ENCODE measurements at places on chromosomes 5 and 9.

GRCh38 chr9:129138476-129139232, 27.4 kb downstream of the PTPA start:
- no peak for DNase-seq

DNA sequence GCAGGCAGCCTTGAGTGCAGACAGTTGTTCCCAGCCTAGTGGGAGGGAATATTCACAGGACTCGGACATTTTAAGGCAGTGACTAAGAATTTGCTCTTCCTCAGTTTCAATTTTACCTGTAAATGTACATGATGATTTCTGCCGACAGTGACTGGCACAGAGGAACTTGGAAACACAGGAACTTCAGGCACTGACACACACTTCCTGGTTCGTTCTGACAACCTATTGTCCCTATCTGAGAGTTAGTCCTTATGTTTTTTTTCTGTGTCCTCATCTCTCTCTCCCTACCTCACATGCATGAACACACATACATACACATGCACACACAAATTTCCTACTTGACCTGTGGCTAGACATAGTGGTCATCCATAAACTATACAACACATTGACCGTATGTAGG, 89.4 kb upstream of the CD180 start:
- DNase-seq, result no peak

DNA sequence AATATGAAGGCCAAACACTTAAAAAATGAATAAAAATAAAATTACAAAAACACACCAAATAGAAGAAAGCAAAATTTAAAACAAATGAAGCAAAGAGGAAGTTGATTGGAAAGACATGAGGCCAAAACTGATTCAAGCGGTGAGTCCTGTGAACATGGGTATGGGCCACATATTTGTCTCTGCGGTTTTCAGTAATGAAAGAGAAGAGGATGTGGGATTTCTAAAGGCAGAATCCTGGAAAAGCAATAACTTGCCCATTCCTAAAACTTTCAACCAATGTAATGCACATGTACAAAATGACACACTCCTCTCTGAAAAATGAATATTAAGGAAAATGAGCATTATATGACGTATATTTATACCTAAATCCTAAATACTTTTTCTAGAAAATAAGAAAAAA, 263.7 kb downstream of the SEMA5A start:
- DNase-seq, result no peak

- DNase-seq, result no peak
Measured at GRCh38 chr5:39175273-39175955, 43.9 kb downstream of the FYB1 start.

- DNase-seq, result no peak
Measured at GRCh38 chr9:79233542-79233941, 338.2 kb upstream of the TLE4 start.

All from stimulated activated CD4-positive, alpha-beta T cell treated with anti-CD3 and anti-CD28 coated beads, TNF-alpha, amount 100 ng/mL, for 24 hours (primary cell).